ENCODE measurements at places on chromosomes 3 and 15.

DNA sequence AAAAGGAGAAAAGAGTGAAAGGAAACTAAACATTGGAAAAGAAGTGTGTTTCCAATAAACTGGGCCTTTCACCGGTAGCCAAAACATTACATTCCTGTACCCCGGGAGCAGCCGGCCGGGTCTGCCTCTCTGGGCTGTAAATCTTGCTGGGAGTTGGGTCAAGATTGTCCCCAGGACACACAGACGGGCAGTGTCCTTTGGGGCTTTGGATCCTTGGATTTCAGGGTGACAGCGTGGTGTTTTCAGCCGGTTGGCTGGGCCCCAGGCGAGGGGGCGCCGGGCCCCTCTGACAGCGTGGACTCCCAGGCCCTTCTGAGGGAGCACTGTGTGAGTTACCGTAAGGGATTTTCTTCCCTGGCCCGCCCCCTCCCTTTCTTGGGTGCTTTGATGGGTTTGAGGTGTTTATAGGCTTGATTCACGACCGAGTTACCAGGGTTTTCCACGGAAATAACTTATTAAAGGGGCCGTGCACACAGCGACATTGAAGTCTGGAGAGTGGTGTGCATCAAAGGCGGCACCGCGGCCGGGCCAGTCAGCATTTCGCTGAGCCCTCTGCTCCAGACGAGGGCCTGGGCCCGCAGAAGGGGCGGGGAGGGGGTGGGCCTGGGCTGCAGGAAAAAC, 27.4 kb downstream of the SMAD6 start:
- DNase-seq, result no peak

GRCh38 chr15:69876064-69876940, 221.4 kb downstream of the TLE3 start:
- DNase-seq, result no peak

DNA sequence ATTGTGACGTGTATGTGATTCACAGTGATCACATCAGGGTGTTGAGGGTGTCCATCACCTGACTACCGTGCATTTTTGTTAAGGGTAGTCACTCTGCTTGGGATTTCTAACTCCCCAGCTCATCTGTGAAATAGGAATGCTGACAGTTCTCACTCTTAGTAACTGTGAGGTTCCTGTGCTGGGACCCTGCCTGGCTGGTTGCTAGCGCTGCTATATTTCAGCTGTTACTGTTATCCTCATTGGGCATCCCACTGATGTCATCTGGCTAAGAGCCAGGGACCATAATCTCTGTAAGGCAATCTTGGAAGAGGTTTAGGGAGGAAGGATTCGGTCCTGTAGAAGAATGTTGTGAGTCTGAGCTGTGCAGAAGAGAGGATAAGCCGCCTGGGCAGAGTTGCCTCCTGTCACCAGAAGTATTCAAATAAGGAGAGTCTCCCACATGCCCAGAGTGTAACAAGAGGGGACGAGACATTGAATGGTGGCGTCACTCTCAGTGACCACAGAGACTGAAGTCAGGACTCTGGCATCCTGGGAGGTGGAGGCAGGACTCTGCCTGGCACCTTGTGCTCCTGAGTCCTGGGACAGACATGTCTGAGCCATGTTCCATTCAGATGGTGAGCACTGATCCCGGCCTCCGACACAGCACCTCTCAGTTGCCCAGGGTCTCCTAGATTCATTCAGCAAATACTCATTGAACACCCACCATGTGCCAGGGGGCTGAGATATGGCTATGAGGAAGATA, 52.2 kb downstream of the FBLN2 start:
- DNase-seq, result peak; percentile 57

DNA sequence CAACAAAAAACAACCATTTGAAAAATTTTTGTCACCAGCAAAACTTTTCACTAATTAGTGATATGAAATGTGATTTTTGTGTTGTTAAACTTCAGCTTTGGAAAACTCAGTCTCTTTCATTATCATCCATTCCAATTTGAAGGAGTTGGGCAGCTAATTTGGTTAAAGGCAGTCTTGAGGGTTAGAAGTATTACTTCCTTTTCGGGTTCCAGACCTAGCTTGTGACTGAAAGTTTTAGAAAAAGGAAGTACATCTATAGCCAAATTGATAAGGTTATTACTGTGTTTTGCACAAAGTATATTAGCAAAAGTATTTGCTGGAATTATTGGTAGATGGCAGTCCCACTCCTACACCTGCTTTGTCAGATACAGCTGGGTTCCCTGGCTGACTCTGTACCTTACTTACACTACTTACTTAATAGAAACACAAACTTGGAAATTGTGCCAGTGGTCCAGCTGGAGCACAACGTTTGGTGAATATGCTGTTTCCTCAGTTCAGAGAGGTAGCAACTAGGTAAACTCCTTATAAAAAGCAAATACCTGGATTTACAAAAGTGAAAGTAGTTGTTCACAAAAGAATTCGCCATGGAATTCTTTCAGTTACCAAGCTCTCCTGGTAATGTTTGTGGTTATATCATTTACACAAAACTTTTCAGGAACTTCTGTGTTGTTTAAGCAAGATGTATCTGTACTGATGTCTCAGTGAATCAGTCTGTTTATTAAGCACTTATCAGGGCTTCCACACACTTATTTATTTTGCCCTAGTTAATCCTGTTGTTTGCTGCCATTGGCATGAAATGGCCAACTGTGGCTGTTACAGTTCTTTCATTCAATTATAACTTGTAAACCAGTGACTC, 31.6 kb downstream of the TIPARP start:
- no peak for DNase-seq

GRCh38 chr15:29403772-29404171, 134.2 kb upstream of the NSMCE3 start:
- DNase-seq, result no peak

DNA sequence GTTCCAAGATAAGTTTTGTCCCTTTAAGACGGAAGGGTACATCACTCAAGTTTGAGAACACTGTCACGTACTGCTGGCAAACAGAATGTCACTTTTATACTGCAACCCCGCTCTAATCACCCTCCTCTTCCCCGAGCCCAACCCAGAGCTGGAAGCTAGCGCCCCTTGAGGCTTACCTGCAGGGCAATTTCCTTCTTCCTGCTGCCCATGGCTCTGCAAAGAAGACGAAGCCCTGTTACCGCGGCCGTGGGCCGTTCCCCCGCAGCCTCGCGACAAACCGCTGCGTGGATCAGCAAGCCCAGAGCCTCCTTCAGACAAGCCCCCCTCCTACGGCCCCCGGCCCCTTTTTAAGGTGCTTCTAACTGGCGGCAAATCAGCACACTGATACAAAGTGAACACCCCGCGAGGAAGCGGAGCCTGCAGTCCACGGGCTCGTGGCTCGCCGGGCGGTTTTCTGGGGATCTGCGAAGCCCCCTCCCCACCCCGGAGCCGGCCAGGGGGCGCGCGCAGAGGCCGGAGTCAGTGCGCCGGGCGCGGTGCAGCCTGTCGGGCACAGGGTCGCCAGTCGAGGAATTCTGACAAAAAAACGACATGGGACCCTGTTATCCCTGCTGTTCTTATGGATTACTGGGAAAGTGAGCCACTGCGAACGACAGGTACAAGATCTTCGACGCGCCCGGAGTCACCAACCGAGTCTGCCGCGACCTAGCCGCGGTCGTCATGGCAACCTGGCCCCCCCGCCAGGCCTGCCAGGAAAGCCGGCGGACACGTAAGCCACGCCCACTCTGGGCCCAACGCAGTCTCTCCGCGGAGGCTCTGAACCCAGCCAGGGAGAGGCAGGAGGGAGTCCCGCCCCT, at the start of gene NME9:
Gene NME9, minus strand, starts transcription at position 725 of the 857 bp plus-strand sequence. Its CDS starts 516 bp downstream, at position 209.
- DNase-seq, result peak; percentile 72

- no peak for DNase-seq
These were observed 48.4 kb downstream of the CCNL1 start for GRCh38 chr3:157111518-157111917.

DNA sequence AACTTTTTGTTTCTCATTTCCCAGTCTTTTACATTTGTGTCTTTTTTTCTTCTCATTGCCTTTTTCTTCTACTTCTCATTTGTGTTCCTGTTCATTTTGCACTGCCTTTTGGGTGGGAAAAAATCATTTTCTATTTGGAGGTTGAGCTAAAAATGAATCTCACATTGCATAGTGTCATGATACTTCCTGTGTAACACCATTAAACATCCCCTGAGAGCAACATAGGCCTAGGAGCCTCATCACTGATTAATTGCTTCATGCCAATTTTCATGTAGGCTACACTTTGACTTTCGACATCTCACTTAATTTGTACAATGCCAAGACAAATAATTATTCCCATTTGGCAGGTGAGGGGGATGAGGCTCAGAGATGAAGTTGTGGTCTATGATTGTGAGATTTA, 279.2 kb downstream of the EDEM1 start:
- no peak for DNase-seq

GRCh38 chr3:128447561-128448013, 19.1 kb downstream of the DNAJB8 start:
- no peak for DNase-seq

DNA sequence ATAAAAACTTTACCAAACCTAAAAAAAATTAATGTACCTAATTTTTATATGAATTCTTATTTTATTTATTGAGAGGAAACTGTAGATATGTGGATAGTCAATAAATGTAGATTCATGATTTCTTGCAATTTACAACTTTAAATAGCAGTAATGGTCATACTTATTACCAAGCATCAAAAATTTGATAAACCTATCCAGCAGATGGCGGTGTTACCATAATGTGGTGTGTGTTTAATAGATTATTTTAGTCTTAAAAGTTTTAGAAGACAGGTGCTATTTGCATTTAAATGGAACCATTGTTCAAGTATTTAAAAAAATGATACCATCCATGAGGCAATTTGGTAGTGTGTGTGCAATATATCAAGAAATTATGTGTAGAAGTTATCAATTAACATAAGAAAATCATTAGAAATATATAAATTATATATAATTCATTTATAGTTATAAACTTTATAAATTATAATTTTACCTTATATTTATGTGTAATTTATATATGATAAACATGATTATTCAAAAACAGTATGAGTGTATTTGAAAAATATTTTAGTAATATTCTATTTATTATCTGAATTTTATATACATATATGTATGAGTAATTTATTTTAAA, 176.0 kb upstream of the BCHE start:
- DNase-seq, result peak; percentile 12

DNA sequence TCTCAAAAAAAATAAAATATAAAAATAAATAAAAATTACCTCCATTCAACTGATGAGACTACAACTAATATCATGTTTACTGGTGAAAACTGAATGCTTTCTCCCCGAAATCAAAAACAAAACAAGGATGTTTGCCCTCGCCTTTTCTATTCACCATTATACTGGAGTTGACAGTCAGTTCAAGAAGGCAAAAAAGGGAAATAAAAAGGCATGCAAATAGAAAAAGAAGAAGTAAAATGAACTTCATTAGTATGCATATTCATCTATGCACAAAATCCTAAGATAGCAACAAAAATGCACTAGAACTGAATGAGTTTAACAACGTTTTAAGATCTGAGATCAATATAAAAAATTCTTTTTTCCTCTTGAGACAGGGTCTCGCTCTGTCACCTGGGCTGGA, 72.7 kb upstream of the FAM174B start:
- DNase-seq, result no peak

- no peak for DNase-seq
These were observed 325.2 kb upstream of the ARL6 start for GRCh38 chr3:97439373-97439772.

- DNase-seq, result peak; percentile 45
These were observed 37.0 kb upstream of the TRIM71 start for GRCh38 chr3:32780735-32781210.

GRCh38 chr3:37862219-37862902, 681 bp downstream of the CTDSPL start:
- peak; percentile 32 for DNase-seq

DNA sequence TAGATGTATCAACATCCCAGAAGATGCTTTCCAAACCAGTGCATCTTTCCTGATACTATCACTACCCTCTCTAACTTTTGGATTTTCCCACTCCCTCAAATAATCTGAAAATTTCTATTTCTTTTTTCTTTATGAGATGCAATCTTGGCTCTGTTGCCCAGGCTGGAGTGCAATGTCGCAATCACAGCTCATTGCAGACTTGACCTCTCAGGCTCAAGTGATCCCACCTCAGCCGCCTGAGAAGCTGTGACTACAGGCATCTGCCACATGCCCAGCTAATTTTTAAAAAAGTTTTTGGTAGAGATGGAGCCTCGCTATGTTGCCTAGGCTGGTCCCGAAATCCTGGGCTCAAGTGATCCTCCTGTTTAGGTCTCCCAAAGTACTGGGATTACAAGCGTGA, 239.7 kb downstream of the SUCLG2 start:
- DNase-seq, result peak; percentile 25

GRCh38 chr3:28286595-28286994, 45.2 kb downstream of the CMC1 start:
- peak; percentile 28 for DNase-seq

DNA sequence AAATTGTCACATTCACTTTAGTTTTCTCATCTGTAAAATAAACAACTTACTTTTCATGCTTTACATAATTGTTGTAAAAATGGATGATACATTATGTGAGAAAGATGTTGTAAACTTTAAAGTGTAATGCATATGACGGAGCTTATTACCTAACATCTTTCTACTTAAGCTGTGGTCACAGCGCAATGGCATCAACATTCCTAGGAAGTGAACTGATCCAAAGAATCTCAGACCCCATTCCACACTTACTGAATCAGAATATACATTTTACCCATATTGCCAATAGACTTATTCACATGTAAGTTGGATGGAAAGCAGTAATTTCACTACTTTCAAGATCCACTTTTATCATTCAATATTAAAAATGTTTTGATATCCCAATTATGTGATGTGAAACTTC, 497.5 kb downstream of the FGF12 start:
- no peak for DNase-seq

GRCh38 chr3:111159391-111159790, 87.8 kb downstream of the NECTIN3 start:
- DNase-seq, result no peak

GRCh38 chr3:31765871-31766270, 215.2 kb downstream of the OSBPL10 start:
- no peak for DNase-seq

- DNase-seq, result no peak
These were observed 34.5 kb downstream of the UMPS start for GRCh38 chr3:124764746-124765145.

DNA sequence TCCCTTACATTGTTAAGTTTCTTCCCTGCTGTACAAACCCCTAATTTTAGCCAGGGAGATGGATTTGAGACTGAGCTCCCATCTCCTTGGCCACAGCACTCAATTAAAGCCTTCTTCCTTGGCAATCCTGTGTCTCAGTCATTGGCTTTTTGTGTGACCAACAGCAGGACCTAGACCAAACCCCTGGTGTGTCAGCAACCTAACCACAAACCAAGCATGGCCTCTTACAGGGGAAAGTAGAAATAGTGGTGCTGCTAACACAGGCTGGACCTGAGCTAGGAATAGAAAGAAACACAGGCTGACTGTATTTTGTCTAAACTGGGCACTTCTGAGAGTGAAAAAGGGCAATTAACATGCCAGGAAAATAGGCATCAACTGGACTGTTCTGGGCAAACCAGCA, 37.9 kb downstream of the PPCDC start:
- DNase-seq, result no peak

GRCh38 chr15:65805019-65805745, 13.1 kb upstream of the DENND4A start:
- DNase-seq, result no peak

DNA sequence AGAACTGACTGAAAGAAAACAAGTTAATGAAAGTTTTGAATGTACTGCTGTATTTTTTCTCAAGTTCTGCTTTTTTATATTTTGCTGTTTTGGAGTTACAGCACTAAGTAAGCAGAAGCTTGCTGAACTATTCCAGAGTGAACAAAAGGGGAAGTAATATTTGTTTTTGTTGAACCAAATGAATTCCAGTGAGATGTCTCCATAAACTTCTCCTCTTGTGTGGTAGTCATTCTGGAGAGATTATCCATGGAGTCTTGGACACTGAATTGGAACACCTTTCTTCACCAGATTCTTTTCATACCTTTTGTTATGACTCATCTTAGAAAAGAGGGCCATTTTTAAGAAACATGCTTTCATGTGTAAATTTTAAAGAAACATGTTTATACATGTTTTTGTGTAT, 8.8 kb downstream of the ANKUB1 start:
- no peak for DNase-seq

Data from right lung (tissue), 10 donors.